NCI-H774 (cell line): ENCODE measurements at places on chromosomes 6 and 20.

GRCh38 chr20:14544688-14545087, 207.3 kb upstream of the FLRT3 start:
- DNase-seq: no peak

- DNase-seq: peak; percentile 89
These were observed 12.9 kb downstream of the IPCEF1 start for GRCh38 chr6:154343473-154344308.

GRCh38 chr20:62656919-62657588, 14.8 kb downstream of the SLCO4A1 start:
- DNase-seq: no peak

DNA sequence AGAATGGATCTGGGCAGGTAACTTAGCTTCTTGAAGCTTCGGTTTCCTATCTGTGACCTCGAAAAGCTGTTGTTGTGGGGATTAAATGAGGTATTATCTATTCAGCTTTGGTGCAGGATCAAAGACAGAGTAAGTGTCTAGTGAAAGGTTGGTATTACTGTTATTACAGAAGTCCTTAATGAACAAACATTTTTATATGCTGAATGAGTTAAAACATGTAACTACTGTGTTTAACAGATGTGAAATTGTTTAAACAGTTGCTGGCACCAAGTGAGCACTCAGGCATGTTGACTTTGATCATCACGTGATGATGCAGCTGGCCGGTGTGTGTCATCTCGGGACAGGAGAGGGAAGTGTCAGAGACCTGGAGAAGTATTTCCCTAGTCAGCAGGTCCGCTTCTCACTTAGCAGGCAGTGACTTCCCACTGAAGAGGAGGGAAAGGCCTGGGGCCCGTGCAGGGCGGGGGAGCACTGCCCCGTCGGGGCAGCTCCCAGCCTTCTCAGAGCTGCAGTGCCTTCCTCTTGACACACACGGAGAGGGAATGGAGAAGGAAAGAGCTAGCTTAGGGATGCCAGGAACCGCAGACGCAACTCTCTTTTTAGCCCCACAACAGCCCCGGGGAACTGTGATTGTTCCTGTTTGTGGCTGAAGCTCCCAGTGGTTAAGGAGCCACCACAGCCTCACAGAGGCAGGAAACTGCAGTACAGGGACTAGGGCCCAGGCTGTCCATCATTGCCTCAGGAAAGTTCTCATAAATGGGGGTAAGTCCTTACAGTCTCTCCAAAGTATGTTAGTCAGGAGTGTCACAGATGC, 18.0 kb downstream of the TUBB2A start:
- peak; percentile 91 for DNase-seq

DNA sequence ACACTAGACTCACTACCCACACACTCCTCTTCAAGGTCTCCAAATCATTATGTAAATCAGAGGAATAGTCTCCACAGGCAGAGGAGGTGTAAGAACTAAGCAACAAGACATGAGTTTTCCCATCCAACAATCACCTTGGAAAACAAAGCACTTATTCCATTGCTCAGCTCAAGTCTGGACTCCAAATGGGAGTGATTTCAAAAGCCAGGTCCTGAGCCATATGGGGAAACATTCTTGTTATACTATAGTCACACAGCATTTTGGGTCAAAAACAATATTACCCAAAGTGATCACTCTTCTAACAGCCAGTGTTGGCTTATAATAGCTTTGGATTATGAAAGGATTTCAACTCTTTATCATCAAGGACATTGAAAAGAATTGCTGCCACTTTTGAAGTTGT, 3.6 kb upstream of the PRPH2 start:
- no peak for DNase-seq

GRCh38 chr20:16459019-16459700, 114.1 kb downstream of the KIF16B start:
- DNase-seq: no peak

GRCh38 chr20:48827855-48828733, at the start of gene PREX1:
PREX1 (minus strand) TSS chr20:48827999; CDS start chr20:48827860, 139 bp downstream.
- no peak for DNase-seq
